Stimulated activated CD4-positive, alpha-beta T cell treated with anti-CD3 and anti-CD28 coated beads, Interleukin-1b, Interleukin-23, amount 100 ng/mL, for 24 hours (primary cell): ENCODE measurements at places on chromosomes 1 and 21.

GRCh38 chr1:33151116-33151515, 30.7 kb downstream of the TRIM62 start:
- no peak for DNase-seq

GRCh38 chr1:64839732-64840405, 95.0 kb downstream of the RAVER2 start:
- no peak for DNase-seq

DNA sequence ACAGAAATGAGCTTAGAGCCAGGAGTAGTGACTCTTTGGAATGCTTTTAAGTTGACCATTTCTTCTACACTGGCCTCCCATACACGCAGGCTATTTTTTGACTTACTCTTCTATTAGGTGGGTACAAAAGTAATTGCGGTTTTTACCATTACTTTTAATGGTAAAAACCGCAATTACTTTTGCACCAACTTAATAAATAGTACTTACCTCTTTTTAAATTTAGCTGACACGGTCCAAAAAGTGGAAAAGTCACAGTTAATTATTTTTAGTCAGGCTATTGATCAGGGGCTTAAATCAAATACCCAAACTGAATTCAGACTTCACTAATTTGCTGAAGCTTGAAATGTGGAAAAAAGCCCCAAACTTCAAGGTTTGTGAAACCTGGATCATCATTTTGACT, 138.7 kb downstream of the GRIK1 start:
- DNase-seq: no peak

DNA sequence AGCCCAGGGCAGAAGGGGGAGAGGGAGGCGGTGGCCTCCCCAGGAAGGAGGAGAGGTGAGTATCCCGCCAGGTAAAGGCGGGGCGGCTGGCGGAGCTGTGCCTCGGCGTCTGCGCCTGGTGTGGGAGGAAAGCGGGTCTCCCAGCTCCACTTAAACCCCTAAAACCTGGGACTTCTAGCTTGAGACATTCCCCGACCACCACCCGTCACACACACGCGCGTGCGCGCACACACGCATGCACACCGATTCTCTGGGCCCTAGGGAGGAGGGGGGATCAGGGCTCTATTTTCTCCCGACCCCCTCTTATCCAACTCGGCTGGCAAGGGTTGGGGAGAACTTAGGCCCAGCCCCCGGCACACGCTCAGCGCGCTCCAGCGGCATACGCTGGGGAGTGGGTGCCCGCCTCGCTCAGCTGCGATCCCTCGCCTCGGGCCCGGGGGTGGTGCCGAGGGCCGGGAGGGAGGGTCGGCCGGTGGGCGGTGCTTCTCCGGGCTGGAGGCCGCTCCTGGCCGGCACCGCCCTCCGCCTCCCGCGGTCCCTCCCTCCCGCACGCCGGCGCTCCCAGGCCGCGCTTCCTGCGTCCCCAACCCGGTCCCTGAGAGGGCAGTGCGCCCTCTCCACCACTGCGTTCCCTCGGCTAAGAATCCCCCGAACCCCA, at the start of gene TMEM51:
Gene TMEM51, plus strand, starts transcription at position 564 of the 658 bp plus-strand sequence. CDS start 61,341 bp downstream, outside the sequence.
- DNase-seq: no peak

DNA sequence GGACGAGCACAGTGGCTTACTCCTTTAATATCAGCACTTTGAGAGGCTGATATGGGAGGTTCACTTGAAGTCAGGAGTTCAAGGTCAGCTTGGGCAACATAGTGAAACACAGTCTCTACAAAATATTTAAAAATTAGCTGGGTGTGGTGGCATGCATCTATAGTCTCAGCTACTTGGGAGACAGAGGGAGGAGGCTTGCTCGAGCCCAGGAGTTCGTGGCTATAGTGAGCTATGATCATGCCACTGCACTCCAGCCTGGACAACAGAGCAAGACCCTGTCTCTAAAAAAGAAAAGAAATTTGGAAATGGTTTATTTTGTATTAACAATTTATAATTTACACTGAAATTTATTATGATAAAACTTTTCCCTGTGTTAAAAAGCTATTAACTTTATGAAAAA, 1.7 kb upstream of the ANGPTL3 start:
- no peak for DNase-seq

DNA sequence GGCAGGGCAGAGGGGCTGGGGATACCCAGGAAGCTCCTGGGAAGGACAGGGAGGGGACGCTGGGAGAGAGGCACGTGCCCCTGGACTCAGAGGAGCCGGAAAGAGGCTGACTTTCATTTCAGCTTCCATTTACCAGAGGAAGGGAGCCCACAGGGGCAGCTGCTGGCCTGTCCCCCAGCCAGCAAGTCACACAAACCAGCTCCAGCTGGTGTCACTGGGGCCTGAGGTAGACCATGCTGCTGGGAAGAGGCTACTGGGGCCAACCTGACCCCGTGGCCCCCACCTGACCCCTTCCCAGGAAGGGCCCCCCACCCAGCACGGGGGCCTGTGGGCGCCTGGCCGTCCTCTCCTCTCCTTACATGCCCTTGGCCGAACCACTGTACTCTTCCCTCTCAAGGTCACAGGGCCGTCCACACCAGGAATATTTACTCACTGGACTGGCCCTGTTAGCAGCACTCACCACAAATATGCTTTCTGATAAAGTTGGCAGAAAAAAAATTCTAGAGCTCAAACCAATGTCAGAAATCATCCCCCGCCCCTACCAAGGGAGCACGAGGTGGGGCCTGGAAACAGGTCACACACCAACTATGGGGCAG, 110.5 kb downstream of the CASZ1 start:
- no peak for DNase-seq

DNA sequence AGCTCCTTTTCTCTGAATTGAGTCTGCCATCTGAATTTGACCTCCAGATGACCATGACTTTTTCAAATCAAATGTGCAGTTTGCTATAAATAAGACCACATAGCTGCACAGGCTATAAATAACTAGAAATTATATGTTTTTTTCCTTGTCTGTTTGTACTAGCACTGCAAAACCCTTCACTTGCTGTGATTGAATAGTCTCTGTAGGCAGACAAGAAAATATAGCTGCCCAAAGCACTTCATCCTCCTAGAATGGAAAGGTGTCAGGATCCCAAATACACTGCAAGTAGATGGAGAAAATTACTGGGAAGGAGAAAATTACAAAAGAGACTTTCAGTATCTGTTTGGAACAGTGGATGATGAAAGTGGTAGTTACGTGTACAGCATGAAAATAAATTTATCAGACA, 175.8 kb downstream of the APP start:
- DNase-seq: no peak

- DNase-seq: no peak
These were observed 153.9 kb downstream of the PEX14 start for GRCh38 chr1:10628685-10629084.

DNA sequence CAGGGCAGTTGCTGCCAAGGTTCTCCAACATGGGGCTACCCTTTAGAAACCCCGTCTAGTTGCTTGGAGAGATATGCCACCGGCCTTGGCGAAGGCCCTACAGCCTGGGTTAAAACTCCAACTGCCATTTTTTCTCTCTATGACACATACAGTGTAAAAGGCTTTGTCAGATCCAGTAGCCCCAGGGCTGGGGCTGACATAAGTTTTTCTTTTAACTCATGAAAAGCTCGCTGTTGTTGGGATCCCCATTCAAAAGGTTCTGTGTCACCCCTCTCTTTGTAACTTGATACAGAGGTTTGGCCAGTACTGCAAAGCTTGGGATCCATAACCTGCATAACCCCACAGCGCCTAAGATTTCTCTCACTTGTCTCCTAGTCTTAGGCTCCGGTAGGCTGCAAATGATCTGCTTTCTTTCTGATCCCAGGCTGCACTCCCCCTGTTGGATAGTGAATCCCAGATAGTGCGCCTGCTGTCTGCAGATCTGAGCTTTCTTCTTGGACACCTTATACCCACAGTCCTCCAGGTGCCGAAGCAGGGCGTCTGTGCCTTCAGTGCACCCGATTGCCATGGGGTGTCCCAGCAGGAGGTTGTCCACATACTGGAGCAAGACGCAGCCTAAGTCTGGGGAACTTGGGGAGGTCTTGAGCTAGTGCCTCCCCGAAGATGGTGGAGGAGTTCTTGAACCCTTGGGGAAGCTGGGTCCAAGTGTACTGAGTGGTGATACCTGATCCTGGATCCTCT, 406.2 kb downstream of the TGFB2 start:
- DNase-seq: no peak
